ENCODE measurements at places on chromosomes 2 and 18.

- DNase-seq, result peak; percentile 57
These were observed 19.6 kb downstream of the UGP2 start for GRCh38 chr2:63861220-63861822.

DNA sequence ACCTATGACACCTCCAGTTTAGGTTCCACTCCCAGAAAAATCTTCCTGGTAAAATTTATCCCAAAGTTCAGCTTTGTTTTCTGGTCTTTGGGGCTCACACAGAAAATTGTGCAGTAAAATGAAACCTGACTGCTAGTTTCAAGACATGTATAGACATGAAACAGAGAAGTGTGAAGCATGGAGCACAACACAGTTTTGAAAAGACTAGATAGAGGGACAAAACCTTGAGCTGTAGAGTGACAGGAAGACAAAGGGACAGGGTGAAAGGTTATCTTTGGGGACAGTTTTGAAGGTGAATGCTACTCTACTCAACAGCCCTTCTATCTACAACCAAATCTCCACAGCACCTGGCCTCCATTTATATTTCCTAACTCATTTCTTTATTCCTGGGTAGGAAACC is 352.6 kb downstream of the RBM43 start:
- no peak for DNase-seq

GRCh38 chr2:171141320-171141719 is 19.4 kb downstream of the TLK1 start:
- no peak for DNase-seq

DNA sequence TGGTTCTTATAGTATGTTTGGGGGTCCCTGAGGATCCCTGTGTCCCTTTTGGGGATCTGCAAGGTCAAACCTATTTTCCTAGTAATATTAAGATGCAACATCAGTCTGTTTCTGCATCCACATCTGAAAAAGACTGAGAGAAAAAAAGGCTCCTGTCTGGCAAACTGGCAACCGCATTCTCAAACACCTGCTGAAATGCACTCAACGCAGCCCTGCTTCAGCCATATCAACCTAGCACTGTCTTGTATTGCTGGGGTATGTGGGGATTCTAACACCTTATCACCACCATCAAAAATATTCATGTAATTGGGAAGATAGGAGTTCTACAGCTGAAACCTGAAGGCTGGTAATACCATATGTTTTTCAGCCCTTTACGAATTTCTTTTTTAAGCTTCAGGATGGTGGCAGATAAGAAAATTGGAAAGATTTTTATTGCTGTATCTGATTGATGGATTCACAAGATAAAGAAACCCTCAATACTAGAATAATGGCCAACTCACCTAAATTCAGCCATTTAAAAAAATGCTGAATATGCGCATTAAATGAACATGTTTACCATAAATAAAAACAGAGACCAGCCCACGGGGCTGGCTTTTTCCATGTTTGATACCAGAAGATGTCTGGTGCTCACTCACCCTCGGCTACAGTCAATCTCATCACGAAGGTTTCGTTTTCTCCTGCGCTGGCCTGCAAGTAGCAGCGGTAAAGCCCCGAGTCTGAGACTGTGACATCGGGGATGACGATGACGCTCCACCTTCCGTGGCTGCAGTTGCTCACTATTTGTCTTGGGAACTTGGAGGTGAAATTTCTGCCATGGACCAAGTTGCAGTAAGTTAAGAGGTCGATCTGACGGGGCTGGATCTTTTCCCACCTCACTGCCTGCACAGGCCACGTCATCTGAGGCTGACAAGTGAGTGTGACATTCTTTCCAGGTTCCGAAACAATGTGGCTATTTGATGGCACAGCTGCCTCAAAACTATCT is 52.3 kb downstream of the CD226 start:
- no peak for DNase-seq

DNA sequence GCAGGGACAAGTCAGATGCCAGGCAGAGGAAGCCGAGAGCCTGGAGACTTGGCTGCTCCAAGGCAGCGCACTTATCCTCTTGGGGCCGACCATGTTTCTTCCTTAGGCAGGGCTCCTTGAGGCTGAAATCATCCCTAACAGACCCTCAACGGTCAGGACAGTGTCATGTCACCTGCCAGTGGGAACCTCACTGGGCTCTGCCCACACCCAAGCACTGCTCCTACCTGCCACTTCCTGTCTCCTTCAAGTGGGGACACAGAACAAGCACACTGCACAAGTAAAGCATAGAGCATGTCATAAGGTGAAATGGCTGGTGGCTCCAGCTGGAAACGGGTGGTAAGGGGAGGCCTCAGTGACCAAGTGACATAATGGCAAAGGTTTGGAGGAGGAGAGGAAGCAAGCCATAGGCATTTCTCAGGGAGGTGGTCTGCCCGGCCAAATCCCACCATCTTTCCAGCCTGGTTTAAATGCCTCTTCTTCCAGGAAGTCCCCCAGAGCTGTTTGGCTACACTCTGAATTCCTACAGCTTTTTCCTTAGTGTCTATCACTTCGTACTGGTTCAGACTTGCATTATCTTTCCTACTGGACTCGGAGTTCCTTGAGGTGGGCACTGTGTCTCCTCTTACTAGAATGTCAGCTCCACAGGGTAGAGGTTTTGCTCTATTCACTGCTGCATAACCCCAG is 7.3 kb upstream of the ATOH8 start:
- no peak for DNase-seq

GRCh38 chr2:31474296-31474695 is 59.8 kb upstream of the XDH start:
- no peak for DNase-seq

DNA sequence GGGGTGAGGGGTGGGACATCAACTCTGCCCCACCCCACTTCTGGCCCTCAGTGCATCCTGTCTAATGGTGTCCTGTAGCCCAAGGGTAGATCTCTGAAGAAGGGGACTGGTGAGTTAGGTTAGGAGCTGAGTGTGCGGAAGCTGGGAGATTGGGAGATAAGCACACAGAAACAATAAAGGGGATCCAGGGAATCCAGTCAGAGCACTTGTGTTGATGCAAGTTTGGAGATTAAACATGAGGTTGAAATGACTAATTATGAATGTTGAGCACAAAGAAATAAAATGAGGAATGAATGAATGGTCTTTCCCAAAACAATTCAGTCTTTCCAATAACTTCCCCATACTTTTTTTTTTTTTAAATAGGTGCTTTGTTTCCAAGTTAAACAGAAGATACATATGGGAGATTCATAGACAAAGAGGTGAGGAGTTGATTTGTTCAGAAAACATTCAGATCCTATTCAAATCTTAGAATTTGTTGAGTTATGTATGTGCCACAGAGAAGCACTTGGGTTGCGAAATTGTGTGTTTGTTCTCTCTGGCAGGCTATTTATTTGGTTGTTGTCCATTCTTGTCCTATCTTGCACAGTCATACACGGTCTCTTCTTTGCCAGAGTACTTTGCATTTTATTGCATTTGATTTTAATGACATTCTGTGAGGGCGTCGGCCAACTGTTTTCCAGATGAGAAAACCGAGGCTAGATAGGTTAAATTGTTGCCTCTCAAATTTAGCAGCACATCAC is 31.6 kb upstream of the NABP1 start:
- DNase-seq, result no peak

DNA sequence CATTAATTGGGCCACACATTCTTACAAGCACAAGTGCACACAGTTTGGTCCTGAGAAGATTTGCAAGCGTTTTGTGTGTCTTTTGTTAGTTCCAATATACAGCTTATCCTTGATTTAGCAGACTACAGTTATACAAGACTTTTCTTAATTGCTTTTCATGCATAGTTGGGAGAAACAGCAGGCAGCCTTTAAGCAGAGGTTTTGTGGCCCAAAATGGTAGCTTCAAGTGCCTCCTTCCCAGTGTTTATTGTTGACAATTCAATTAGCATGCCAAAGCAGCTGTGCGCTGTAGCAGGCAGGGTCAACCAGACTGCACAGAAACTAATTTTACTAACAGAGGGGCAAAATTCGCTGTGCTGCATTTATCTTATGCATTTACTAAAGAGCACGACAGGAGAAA is 47.5 kb downstream of the FRZB start:
- DNase-seq, result no peak

DNA sequence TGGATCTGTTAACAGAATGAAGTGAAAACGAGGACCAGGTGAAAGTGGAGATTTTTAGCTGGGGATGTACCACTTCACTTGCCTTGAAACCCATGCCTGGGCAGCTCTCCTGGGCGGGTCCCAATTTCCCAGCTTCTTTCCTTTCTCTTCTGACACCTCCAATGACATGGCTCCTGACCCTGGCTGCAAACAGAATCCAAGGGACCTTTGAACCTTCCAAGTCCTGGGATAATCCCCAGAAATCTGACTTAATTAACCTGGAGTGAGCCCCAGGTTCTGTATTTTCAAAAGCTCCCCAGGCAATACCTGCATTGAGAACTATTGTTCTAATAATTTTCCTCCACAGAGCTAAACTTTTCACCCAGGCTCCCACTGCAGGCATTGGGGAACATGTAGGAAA is 495.9 kb downstream of the CNTNAP5 start:
- DNase-seq, result no peak

DNA sequence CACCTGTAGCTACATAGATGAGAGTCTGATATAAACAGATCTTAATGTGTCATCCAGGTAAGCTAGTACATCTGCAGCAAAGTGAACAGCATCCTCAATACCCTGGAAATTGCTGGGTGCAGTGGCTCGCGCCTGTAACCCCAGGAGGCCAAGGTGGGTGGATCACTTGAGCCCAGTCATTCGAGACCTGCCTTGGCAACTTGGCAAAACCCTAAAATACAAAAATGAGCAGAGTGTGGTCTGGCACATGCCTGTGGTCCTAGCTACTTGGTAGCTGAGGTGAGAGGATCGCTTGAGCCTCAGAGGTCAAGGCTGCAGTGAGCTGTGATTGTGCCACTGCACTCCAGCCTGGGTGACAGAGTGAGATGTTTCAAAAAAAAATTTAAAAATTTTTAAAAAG is 233.9 kb upstream of the SP5 start:
- no peak for DNase-seq

DNA sequence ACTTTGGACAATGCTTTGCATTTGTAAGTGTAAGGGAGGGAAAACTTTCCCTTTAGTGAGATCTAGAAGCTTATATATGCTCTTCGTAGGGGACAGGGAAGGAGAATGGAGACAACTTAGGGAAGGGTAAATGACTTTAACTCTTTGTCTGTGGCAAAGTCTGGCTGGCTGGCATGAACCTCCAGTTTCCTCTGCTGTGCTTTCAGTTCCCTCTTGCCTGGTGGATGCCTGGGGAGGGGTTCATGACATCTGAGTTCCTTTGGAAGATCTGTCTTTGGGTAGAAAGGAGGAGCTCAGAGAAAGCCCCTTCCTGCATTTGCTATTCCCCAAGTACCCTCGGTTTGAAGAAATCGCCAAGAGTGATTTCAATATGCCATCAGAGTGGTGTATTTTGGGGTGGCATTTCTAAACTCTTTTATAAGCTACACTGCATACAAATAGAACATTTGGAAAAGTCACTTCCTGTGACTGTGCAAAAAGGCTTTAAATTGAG is 143.6 kb downstream of the VAPA start:
- no peak for DNase-seq

DNA sequence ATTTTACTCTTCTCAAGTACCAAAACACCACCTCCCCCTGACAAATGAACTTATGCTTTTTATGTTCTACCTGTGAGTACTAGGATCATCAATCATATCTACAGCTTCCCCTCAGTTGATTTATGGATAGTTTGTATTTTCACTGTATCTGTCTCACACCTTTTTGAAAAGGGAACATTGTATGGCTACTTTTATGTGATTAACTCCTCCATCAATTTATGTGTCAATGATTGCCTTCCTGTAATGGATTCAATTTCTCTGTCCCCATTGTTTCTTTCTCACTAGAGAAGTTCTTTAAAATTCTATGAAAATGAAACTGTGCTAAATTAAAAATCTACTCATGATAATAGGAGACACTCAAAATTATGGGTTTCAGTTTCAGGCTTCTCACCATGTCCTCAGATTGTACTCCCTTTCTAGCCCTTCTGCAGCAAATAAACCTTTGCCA is 935.0 kb downstream of the TRIB2 start:
- no peak for DNase-seq

- no peak for DNase-seq
These were observed 200.5 kb downstream of the TNS1 start for GRCh38 chr2:217802266-217802665.

GRCh38 chr2:59249441-59250306 is 1008.5 kb upstream of the FANCL start:
- no peak for DNase-seq

DNA sequence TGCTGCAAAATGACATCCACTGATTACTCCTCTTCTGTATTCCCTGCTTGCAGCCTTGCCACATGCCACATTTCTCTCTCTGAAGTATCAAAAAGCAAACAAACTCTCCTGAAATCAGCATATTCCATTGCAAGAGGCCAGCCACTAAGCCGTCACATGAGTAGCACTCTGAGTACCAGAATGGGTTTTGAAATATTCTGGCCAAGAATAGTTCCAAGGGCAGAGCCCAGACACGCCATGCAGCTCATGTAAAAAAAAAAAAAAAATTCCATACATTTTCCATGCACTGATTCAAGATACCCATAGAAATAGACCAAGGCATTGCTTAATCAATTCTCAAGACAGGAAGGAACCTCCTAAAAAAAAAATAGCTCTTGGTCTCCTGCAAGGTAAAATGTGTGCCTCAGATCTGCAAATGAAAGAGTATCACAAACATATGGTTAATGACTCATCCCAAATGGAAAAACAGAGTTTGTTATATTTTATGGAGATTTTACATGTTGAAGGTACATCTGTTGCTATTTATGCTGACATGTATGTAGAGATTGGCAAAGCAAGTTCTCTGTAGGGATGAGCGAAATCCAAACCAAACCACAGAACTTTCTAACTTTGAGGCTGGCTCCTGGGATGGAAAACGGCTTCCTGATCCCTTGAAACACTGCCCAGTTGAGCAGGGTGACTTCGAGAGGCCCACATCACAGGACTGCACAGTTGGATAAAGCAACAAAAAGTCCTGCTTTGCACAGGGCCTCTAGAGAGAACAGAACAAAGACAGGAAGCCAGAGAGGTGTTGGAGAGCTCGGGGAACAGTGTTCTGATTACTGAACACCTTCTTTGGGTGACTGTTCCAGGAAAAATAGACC is 346.2 kb downstream of the ZNF521 start:
- DNase-seq, result no peak

- no peak for DNase-seq
These were observed 6.1 kb downstream of the FBXO11 start for GRCh38 chr2:47899915-47900816.

GRCh38 chr2:233242231-233242927 is 9.1 kb upstream of the ATG16L1 start:
- no peak for DNase-seq

DNA sequence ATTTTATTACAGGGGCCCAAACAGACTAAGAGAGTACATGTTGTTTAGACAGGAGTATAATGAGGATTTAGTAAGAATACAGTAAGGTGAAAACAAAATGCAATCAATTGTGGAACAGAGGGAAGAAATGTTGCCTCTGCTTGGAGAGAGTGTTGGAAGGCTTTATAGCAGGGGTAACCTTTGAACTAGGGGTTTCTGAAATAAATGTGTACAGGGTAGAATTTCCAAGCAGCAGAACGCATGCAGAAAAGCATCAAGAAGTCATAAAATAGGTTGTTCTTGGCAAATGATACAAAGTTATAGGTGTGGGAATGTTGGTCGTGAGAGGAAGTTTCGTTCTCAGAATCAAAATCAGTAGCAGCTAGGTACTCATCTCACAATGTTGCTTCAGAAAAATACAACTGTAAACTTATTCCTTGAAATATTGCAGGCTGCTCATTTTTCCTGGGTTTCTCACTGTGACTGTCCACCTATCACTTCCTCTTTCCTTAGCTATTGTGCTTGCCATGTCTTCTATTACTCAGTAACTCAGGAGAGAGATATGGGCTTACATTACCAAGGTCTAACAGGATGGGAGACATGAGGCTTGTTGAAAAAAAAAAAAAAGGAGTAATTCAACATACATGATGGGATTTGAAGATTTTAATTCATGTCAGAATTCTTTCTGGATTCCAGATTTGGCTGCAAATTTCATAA is 17.1 kb upstream of the HNMT start:
- no peak for DNase-seq

All from CD4-positive, alpha-beta T cell (primary cell).